ENCODE measurements at places on chromosomes 4 and X.

GRCh38 chrX:119549327-119550016 lies 15.7 kb downstream of the STEEP1 start:
- H3K4me3 ChIP-seq = no peak overlapping the region
- H3K27me3 ChIP-seq = no peaks in the 10 kb centered on the region
- H3K4me1 ChIP-seq = peaks cover 6% of the 10 kb centered on the region
- H3K36me3 ChIP-seq = no peaks in the 10 kb centered on the region
- no peak overlapping the region for H3K27ac ChIP-seq

DNA sequence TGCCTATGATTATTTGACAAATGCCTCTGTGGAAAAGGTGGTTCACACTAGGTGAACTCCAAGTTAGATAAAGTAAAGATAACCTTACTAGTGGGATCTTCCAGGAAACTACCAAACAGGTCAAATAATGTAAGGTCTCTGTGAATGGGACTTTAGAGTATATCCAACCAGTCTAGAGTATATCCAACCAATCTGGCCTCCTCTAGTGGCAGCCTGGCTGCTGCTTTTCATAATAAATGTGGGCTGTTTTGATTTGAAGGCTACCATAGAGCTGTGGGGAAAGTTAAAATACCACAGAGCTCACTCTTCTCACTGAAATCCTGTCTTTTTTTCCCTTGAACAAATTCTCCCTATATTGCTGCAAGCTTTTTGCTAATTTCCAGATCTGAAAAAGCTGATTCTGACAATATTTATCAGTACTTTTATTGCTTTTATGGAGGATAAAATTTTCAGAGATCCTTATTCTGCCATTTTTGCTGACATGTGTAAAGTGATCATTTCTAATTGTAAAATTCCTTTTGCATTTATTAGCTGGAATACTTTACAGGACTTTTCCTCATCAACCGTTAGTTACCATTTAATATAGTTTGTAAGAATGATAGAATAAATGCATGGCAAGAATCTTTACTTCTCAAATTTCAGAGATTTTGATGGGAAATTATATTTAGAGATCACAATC lies 111.3 kb downstream of the TET2 start:
- H3K4me1 ChIP-seq = no peaks in the 10 kb centered on the region
- DNase-seq = no peak
- H3K27me3 ChIP-seq = no peaks in the 10 kb centered on the region
- no peak overlapping the region for H3K27ac ChIP-seq

GRCh38 chr4:182453830-182454229 lies 210.6 kb downstream of the TENM3 start:
- no peak for DNase-seq
- H3K36me3 ChIP-seq = no peaks in the 10 kb centered on the region
- no peak overlapping the region for H3K27ac ChIP-seq
- H3K4me1 ChIP-seq = no peaks in the 10 kb centered on the region

DNA sequence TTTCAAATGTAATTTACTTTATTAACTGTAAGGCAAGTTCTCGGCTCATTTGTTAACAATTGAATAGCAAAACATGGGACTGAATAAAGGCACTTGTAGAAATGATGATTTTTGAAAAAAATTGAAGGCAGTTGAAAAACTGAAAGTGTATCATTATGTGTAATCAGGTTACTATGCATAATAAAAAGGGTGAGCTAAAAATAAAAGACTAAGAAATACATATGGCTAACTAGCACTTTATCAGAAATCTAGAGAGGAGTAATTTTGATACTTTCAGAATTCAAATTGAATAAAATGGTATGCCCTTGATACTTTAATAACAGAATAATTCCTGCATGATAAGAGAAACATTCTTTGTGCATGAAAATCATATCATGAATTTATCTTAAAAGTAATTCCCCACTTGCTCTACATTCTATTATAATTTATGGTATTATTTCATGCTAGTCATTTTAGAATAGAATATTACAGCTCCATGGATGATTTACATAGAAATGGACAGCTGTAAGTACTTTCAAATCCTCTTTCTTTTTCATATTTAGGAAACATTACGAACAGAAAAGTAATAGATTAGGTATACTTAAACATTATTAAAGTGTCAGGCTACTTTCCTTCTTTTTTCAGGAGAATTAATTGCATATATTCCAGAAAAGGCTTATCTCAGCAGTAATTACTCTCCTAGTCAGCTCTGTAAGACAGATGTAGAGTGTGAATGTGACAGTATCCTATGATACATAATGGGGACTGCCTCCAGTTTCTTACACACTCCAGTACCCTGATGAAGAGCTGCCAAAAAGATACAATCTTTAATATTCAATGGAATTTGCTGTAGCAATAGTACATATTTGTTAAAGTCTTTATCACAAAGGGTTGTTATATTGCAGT lies 697.3 kb downstream of the CCSER1 start:
- no peak overlapping the region for H3K27ac ChIP-seq
- DNase-seq = no peak
- no peak overlapping the region for H3K4me3 ChIP-seq
- no peaks in the 10 kb centered on the region for H3K27me3 ChIP-seq

GRCh38 chrX:35023683-35024082 lies 81.1 kb downstream of the FAM47B start:
- no peaks in the 10 kb centered on the region for H3K36me3 ChIP-seq
- DNase-seq = no peak
- no peak overlapping the region for H3K27ac ChIP-seq
- no peaks in the 10 kb centered on the region for H3K27me3 ChIP-seq

DNA sequence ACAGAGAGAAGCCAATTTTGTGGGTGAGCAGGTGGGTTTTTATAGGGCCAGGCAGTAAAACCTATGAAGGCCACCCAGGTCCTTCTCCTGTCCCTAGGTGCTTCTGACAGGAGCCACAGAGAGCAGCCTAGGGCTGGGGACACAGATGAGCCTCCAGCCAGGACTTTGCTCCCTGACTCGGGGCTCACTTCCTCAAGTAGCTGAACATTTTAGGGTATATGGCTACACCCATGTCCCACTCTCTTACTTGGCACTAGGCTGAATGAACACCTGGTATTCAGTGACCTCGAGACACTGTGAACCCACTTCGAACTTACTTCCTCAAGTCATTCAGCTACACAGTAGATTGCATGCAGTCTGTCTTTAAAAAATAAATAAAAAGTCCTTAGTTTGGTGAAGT lies 217.3 kb downstream of the MID1IP1 start:
- H3K4me3 ChIP-seq = no peak overlapping the region
- no peaks in the 10 kb centered on the region for H3K27me3 ChIP-seq
- H3K4me1 ChIP-seq = no peaks in the 10 kb centered on the region
- H3K36me3 ChIP-seq = no peaks in the 10 kb centered on the region
- DNase-seq = no peak
- H3K27ac ChIP-seq = no peak overlapping the region

- no peaks in the 10 kb centered on the region for H3K4me1 ChIP-seq
- no peaks in the 10 kb centered on the region for H3K36me3 ChIP-seq
- DNase-seq = no peak
Measured at GRCh38 chr4:114684462-114684861, 85.9 kb downstream of the UGT8 start.

GRCh38 chrX:72114807-72115206 lies 16.9 kb downstream of the RTL5 start:
- no peak overlapping the region for H3K27ac ChIP-seq
- H3K27me3 ChIP-seq = no peaks in the 10 kb centered on the region

- H3K4me3 ChIP-seq = no peak overlapping the region
- no peaks in the 10 kb centered on the region for H3K27me3 ChIP-seq
- no peaks in the 10 kb centered on the region for H3K36me3 ChIP-seq
- no peak for DNase-seq
Measured at GRCh38 chr4:19993242-19993641, 258.5 kb upstream of the SLIT2 start.

GRCh38 chrX:866441-866990 lies 235.9 kb downstream of the SHOX start:
- DNase-seq = no peak
- H3K27ac ChIP-seq = no peak overlapping the region
- no peak overlapping the region for H3K4me3 ChIP-seq
- no peaks in the 10 kb centered on the region for H3K4me1 ChIP-seq

DNA sequence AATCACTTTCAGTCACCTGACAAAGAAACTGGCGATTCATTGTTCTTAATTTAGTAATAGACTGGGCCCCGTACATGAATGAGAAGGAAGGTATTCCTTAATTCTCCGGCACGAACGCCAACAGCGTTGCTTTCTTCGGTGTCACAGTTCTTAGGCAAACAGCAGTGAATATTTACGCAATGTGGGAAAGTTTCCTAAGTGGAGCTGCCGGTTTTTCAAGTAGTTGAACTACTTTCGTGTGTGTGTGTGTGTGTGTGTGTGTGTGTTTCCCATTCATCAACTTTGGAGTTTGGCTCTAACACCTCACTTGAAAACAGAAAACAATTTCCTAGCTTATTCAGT lies 651 bp downstream of the NXT2 start:
- no peaks in the 10 kb centered on the region for H3K27me3 ChIP-seq
- no peak for DNase-seq
- peaks cover 8% of the 10 kb centered on the region for H3K36me3 ChIP-seq
- peak overlapping the region; percentile 95 for H3K27ac ChIP-seq
- H3K4me3 ChIP-seq = peak overlapping the region; percentile 97
- peaks cover 7% of the 10 kb centered on the region for H3K4me1 ChIP-seq

- peaks cover 32% of the 10 kb centered on the region for H3K4me1 ChIP-seq
- peak overlapping the region; percentile 99 for H3K27ac ChIP-seq
- no peaks in the 10 kb centered on the region for H3K27me3 ChIP-seq
- DNase-seq = peak; percentile 82
Measured at GRCh38 chr4:473570-474457, 25.1 kb downstream of the ZNF721 start.

DNA sequence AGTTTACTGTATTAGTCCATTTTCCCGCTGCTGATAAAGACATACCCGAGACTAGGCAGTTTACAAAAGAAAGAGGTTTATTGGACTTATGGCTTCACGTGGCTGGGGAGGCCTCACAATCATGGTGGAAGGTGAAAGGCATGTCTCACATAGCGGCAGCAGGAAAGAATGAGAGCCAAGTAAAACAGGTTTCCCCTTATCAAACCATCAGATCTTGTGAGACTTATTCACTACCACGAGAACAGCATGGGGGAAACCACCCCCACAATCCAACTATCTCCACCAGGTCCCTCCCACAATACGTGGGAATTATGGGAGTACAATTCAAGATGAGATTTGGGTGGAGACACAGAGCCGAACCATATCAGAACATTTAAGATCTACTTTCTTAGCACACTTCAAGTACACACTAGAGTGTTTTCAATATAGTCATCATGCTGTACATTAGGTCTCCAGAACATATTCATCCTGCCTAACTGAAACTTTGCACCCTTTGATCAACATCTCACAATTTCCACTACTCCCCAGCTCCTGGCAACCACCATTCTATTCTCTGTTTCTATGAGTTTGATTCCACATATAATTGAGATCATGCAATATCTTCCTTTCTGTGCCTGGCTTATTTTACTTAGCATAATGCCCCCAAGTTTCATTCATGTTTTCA lies 341.0 kb downstream of the ARHGAP24 start:
- no peak for DNase-seq
- H3K36me3 ChIP-seq = no peaks in the 10 kb centered on the region
- H3K27ac ChIP-seq = no peak overlapping the region
- H3K4me1 ChIP-seq = no peaks in the 10 kb centered on the region
- no peak overlapping the region for H3K4me3 ChIP-seq

All from central memory CD8-positive, alpha-beta T cell (primary cell).